Activated CD4-positive, alpha-beta T cell treated with anti-CD3 and anti-CD28 coated beads for 24 hours (primary cell): ENCODE measurements at places on chromosomes 1 and 21.

GRCh38 chr1:26701266-26701994 lies 5.6 kb downstream of the ARID1A start:
- DNase-seq: no peak

DNA sequence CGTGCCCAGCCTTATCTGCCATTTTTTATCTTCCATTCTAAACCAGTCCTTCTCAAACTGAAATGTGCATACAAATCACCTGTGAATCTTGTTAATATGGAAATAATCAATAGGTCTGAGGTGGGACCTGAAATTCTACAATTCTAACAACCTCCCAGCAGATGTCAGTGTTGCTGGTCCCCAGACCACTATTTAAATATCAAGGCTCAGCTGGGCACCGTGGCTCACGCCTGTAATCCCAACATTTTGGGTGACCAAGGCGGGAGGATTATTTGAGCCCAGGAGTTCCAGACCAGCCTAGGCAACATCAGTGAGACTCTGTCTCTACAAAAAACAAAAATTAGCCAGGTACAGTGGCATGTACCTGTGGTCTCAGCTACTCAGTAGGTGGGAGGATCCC lies 4.1 kb downstream of the UQCRHL start:
- no peak for DNase-seq

DNA sequence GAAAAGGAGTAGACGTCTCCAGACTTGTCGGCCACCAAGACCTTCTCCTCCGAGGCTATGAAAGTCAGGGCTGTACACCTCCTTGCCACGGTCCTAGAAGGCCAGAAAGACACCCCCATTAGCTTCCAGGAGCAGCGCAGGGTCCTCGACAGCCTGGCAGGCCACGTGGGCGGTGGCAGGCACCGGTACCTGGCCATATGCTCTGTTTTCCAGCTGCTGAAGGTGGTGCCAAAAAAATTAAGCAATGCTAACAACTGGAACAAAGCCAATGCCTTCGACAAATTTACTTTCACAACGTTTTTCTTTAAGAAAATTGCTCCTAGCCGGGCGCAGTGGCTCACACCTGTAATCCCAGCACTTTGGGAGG lies 15.9 kb downstream of the WDR4 start:
- no peak for DNase-seq

GRCh38 chr1:30683699-30684098 lies 39.7 kb downstream of the MATN1 start:
- DNase-seq: no peak

DNA sequence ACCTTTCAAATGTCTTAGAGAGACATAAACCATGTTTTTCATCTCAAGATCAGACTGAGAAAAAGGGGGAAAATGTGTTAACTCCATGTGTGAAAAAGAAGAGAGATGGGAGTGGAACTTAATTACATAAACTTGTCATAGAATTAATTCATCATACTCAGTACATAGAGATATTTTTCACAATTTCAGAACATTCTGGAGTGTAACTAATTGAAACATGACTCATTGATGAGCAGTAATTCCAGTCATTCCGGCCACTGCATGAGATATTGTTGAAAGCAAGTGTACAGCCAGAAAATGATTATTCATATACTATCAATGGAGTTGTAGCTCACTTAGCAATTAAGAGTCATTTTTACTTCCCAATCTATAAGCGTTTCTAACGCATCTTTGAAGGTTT lies 739.3 kb downstream of the LTN1 start:
- no peak for DNase-seq

GRCh38 chr1:73800376-73800775 lies 397.6 kb downstream of the LRRIQ3 start:
- DNase-seq: no peak
